Activated CD8-positive, alpha-beta memory T cell treated with anti-CD3 and anti-CD28 coated beads for 24 hours (primary cell): ENCODE measurements at places on chromosomes 2 and 18.

GRCh38 chr2:148875387-148876051, 492 bp downstream of the KIF5C start:
- DNase-seq: no peak

DNA sequence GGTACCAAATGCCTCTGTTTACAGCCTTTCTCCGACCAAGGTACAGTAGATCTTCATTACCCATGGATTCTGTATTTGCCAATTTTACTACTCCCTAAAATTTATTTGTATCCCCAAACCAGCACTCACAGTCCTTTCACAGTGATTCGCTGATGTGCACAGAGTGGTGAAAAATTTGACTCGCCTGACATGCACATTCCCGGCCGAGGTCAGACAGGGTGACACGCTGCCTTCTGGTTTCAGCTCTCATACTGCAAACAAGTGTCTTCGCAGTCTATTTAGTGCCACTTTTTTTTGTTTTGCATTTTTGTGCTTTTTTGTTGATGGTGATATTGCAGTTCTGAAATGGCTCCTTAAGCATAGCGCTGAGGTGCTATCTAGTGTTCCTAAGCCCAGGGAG, 71.0 kb downstream of the MAPK4 start:
- no peak for DNase-seq

DNA sequence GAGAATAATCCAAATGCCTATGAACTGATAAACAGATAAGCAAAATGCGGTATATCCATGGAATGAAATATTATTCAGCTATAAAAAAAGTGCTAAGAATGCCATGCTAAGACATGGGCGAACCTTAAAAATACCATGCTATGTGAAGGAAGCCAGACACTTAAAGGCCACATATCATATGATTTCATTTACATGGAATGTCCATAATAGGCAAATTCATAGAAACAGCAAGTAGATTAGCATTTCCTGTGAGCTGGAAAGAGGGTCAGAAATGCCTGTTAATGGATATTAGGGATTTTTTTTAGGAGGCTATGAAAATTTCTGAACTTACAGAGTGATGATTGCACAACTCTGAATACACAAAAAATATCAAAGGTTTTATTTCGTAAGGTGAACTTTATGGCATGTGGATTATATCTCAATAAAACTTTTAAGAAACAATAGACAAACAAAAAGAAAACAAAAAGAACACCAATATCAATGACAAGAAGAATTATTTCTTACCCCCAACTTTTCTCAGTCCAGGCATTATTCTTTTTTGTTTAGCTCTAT, 1207.7 kb downstream of the SUCLG1 start:
- no peak for DNase-seq

GRCh38 chr2:126879348-126880298, 19.1 kb upstream of the TEX51 start:
- peak; percentile 11 for DNase-seq

DNA sequence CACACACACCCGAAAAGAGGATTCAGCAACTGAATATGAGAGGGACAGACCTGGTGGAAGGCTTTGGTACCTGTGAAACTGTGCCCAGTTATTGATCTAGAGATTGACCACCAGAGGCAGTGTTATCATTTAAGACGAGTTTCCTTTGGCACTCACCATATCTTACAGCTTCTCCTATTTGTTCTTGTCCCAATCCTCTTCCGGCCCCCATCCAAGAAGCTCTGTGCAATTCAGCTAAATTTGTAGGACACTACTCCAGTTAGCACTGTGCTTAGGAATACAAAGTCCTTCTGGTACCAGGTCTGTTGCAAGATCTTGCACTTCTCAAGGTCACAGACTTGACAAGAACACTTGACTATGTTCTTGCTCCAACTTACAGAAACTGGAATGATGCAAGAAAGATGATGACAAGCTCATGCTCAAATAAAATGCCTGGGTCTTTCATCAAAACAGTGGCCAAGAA, 177.7 kb downstream of the TMEM247 start:
- no peak for DNase-seq

- peak; percentile 15 for DNase-seq
These were observed 267.4 kb upstream of the RAB6C start for GRCh38 chr2:129711816-129712675.

DNA sequence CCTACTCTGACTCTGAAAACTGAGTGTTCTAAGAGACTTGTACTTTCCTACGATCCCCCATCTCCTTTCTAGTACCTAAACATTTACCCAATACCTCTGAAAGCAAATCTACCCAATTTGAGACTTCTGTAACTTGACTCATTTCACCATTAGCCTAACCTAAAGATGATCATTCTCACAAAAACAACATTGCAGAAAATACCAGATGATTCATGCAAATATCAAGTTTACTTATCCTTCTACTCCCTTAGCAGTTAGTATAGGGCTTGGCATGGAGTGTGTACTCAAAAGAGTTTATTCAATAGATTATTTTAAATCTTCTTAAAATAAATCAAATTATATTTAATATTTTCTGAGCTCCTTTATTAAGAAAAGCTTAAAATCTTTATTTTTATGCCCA, 89.6 kb downstream of the NR4A2 start:
- DNase-seq: no peak

DNA sequence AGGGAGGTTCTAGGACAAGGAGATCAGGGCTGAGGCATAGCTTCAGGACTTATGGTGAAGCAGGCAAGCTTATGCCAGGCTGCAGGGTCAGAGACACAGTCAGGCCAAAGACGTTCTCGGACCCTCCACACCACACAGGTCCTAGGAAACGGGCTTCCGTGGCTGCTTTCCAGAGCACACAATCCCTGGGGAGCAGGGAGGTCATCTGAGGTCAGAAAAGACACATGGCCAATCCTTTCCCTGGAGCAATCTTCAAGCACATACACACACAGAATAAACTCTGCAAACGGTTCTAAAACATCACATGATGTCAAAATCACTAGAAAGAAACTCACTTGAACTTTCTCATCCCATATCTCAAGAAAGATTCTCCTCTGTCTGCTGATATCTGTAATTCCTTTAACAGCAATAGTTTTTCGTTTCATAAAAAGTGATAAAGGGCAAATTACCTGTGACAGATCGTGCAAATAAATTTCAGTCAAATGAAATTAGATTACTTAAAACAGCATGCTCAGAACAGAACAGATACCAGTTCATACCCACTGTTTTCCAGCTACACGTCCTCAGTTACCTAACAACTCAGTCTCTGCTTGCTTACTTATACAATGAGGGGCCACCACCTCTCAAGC, 63.9 kb downstream of the MBOAT2 start:
- no peak for DNase-seq

GRCh38 chr2:151922845-151923666, 94.8 kb upstream of the ARL5A start:
- DNase-seq: no peak
